ENCODE measurements at places on chromosomes 16 and 17.

- no peak for DNase-seq
Observed at GRCh38 chr17:28916302-28916934, 13.5 kb upstream of the DHRS13 start.

DNA sequence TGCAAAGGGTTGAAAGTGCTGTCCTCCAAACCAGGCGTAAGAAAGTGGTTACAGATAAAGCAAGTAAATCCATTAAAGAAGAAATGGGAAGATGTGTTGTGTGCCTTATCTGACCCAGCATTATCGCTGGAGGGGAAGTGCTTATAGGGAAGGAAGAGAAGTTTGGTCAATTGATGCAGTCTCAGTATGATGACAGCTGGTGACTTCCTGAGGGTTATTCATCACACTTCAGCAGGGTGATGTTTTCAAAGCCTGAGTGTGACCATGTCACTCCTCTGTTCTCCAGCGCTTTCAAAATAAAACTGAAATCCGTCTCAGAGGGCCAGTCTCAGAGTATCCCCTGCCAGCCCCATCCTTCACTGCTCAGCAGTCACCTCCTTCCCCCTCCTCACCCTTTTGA is 505.4 kb upstream of the RBFOX1 start:
- no peak for DNase-seq

- DNase-seq = peak; percentile 17
Observed at GRCh38 chr17:79019632-79020584, 4.1 kb upstream of the C1QTNF1 start.

- no peak for DNase-seq
Observed at GRCh38 chr17:45951941-45952340, 47.1 kb upstream of the STH start.

- DNase-seq = no peak
Observed at GRCh38 chr16:49382916-49383315, 9.3 kb downstream of the C16orf78 start.

GRCh38 chr17:13538841-13539411 is 62.8 kb downstream of the HS3ST3A1 start:
- no peak for DNase-seq

GRCh38 chr16:19210280-19210924 is 42.4 kb downstream of the SYT17 start:
- no peak for DNase-seq

- no peak for DNase-seq
Observed at GRCh38 chr17:80729016-80729415, 184.4 kb downstream of the RPTOR start.

GRCh38 chr16:80277182-80277581 is 263.6 kb upstream of the DYNLRB2 start:
- no peak for DNase-seq

DNA sequence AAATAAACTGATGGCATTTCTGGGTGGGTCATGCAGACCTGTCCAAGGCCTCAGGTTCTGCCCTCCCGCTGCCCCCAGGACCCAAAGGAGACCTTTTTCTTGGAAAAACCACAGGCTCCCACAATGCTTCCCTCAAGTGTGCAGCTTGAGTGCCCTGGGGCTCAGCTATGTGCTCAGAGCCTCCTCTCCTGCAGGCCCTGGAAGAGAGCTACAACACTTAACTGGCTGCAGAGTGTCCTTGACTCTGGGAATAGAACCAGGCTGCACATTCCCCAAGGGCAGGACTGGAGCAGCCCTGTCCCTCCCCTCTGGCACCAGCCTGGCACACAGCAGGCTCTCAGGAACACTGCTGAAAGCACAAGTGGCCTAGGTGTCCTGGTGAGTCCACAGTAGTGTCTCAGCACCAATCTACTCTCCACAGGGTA is 4.8 kb upstream of the SREBF1 start:
- no peak for DNase-seq

- no peak for DNase-seq
Observed at GRCh38 chr16:86078121-86078600, 179.2 kb downstream of the IRF8 start.

DNA sequence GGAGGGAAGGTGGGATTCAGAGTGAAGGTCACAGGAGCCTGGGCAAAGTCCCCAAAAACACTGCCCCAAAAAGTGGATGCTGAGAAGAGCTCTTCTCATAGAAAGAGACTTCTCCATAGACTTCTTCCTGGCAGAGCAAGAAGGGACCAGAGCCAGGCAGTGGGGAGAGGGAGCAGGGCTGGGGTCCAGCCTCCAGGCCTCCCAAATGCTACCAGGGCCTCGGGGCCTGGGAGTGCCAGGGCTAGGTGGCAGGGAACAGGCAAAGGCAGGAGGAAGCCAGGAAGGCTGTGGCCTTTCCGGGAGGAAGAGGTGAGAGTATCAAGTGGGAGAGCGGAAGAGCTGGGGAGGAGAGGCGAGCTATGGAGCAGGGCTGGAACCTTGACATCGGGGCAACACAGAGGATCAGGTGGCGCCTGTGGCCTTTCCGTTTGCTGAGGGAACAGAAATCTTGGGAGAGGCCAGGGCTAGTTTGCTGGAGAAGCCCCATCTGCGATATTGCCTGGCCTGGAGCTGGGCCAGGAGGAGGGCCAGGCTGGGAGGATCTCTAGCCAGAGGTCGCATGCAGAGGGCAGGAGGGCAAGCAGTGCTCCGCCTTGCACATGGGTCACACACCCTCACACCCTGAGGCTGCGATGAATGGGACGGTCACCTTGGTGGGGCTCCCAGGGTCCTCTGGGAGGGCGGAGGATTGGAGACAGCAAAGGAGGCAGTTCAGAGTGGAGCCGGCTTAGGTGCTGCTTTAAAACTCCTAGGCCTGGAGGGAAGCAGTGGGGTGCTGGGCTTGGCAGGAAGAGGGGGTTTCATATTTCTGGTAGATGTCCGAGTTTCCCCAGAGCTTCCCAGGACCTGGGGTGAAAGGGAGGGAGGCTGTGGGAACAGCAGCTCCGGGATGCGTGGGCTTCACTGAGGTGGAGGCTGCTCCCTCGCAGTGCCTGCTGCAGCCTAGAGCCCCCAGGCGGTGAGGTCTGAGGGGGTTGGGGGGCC is 3.4 kb downstream of the SLC16A5 start:
- no peak for DNase-seq

- peak; percentile 55 for DNase-seq
Observed at GRCh38 chr16:57899771-57900661, 70.9 kb downstream of the CNGB1 start.

GRCh38 chr16:85498607-85499006 is 114.5 kb upstream of the GSE1 start:
- no peak for DNase-seq

GRCh38 chr16:86664522-86665318 is 86.4 kb downstream of the FOXL1 start:
- peak; percentile 20 for DNase-seq

DNA sequence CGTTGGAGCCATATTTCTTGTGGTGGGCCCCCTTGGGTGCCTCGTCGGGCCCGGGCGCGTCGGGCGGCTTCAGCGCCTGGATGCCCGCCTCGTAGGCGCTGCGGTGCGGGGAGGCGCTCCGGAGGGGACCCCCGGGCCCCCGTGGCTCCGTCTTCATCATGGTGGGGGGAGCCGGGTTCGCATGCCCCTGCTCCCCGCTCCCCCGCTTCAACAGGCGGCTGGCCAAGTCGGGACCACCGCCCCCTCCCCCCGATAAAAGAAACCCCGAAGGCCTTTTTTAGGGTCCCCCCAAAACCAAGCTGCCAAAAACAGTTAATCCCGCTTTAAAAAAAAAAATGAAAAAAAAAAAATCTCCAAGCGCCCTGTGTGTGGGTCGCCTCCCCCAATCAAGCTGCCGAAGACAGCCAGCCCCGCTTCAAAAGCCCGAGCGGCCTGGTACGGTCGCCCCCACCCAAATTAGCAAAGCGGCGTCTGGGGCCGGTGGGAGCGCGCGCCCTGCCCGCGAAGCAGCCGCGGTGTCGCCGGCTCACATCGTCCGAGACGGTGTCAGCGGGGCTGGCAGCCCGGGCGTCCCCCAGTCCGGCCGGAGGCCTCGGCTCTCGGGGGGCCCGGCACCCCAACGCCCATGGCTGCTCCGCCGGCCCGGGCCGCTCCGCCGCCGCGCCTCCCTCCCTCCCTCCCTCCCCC is at the start of gene PPP1R9B:
TSS of gene PPP1R9B (minus strand) at position 324 of the 687 bp plus-strand sequence. CDS start at position 160, 164 bp downstream.
- no peak for DNase-seq

- DNase-seq = no peak
Observed at GRCh38 chr17:10547351-10547750, 2.1 kb downstream of the MYH2 start.

DNA sequence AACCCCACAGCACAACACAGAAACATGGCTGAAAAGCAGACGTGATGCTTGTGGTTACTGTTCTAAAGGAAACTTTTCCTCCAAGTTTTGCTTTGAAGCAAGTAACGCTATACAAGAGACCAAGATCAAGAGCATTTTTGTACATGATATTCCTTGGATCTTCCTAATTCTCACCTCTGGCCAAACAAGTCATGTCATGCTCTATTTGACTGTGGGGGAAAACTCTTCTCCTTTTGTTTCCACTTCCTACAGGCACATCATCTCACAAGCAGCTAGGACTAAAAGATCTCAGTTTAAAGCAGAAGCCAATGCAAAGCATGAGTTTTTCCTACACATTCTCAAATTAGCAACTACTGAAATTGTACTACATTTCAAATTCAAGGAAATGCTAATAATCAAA is 50.7 kb downstream of the CFDP1 start:
- DNase-seq = no peak

DNA sequence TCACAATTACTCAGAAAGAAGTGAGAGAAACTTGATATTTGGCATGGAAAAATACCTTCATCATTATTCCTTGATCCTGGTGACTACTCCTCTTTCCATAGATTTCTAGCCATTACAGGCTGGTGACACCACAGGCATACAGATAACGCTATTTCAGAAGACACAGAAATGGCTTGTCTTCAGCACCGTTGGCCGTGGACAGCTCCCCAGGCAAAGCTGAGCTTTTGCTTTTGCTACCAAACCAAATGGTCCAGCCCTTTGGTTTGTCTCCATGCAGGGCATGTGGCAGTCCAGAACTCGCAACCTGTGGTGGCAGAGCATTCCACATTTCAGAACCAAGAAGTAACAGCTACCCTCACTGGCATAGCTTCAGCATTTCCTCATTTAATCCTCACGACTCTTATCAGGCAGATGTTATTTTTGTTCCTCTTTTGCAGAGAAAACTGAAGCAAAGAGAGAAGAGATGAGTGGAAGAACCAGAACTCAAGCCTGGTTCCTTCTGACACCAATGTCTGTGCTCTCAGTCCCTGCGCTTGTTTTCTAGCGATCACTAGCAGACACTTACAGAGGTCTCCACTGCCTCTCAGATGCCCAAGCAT is 55.5 kb downstream of the HS3ST4 start:
- no peak for DNase-seq

DNA sequence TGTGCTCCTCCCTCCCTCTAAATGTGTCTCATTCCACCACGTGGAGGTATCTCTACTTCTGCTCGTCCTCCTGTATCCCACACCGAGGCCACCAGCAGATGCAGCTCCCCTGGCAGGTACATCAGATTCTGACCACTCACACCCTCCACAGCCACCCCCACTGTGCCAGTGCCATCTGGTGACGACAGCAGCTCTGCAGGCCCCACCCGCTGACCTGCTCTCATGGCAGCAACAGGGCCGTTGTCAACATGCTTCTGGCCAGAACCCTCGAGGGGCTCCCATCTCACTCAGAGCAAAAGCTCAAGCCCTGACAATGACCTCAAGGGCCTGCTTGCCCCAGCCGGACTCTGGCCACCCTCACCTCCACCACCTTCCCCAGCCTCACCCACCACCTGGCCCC is 93.4 kb downstream of the AMFR start:
- no peak for DNase-seq

DNA sequence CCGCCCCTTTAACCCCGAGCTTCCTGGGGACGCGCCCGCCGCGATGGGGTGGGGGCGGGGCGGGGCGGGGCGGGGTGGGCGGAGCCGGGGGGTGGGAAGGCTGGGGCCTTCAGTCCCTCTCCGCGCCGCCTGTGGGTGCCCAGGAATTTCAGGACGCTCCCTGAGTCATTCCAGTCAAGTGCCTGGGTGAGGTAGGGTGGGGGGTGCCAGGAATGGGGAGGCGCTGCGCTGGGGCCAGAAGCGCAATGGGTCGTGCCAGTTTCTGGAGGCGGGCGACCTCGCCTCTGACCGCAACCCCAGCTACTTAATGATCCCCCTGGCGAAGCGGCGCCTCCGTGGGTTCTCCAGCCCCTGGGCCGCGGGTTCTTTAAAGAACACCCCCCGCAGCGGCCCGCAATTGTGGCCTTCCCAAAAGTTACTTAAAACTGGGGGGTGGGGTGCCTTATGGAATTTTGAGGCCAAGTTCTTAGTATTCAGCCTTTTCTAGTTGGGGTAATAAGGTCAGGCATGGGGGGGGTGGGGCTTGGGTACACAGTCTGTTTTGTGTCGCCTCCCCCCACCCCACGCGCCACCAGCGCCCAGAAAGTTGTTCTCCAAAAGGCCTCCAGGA is 826 bp upstream of the GSE1 start:
- DNase-seq = no peak

DNA sequence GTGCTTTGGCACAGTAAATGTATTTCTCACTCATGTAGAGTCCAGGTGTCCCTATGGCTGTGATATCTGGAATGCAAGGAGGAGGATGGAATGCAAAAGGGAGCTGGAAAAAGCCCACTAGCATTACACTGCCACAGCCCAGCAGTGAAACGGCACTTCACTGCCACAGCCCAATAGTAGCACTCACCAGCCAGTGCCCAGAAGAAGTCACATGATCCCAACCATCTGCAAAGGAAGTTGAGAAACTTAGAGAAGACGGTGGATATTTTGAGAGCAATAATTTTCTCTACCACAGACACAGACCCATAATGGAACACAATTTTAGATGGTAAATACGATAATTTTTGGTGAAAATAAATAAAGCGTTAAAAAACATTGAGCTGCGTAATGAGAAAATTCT is 51.8 kb downstream of the C16orf82 start:
- DNase-seq = no peak

- DNase-seq = no peak
Observed at GRCh38 chr16:23288726-23289512, 13.2 kb upstream of the SCNN1B start.

DNA sequence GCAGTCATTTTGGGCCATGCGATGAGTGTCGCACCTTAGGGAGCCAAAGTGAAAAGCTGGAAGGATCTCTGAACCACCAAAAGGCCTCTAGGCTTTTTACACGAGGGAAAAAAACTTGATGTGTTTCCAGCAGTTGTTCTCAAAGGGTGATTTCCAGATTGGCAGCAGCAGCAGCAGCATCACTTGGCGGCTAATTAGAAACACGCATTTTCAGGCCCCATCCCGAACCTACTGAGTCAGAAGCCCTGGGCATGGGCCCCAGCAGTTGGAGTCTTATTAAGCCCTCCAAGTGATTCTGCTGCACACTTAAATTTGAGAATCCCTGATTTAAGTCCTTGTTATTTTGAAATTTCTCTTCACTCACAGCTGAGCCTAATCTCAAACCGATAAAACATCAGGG is 25.3 kb upstream of the PYY start:
- no peak for DNase-seq

- no peak for DNase-seq
Observed at GRCh38 chr16:86634292-86634691, 55.9 kb downstream of the FOXL1 start.

GRCh38 chr16:27761816-27762215 is 211.9 kb downstream of the KATNIP start:
- no peak for DNase-seq

DNA sequence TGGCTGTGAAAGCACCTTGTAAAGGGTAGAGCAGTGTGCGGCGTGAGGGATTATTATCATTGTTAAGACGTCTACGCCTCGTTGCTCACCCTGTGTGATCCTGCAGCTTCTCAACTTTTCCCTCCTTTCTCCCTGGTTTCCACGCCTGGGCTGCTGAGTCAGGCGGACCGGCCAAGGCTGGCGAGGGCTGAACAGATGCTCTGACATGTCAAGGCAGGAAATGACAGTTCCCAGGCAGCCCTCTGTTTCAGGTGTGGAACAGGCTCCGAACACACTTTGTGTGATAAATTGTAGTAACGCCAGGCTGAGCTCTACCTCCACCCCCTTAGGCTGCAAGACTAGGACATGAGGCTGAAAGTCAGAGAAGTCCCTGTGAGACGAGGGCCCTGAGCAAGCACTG is 46.0 kb upstream of the TBX2 start:
- DNase-seq = no peak

Measured in stimulated activated CD8-positive, alpha-beta memory T cell treated with anti-CD3 and anti-CD28 coated beads, Interleukin-4, amount 100 ng/mL, for 4 hours (primary cell).